Omental fat pad (tissue), 4 donors: ENCODE measurements at places on chromosomes 7 and 10.

DNA sequence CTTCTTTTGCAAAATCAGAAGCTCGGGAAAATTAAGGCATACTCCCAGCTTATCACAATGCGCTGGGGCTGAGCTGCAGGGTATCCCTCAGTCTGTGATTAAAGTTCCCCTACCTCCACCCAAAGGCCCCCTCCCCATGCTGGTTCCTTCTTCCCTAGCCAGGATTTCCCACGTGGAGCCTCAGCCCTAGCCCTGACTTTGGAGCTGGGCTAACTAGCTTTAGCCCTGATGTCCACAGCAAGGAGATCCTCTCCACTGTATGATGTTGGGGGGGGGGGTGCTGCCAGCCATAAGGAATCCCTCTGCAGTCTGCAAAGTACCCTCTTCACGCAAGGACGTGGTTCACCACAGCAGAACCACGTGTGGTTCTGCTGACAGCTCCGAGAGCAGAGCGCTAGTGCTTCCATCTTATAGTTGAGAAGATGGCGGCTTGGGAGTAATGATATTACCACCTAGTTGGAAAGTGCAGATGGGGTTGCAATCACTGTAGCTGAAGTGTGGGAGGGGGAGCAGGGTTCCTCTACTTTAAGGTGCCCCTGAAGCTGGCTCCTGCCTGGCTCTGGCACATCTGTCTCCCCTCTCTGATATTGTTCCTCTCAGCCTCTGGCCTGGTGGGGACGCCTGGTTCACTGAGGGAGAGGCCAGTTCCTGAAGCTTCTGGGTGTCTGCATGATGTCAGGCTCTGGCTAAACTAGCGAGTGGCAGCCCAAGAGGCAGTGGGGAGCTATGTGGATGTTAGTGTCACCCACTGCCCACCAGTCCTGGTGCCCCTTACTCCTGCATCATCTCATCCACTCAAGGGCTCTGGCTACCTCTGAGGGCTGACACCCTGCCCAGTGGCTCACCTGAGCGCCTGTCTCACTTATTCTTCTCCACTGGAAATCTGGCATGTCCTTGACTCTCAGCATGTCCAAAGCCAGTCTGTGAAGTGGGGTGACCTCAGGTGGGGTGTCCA is 270.7 kb downstream of the RPS24 start:
- DNase-seq, result no peak

GRCh38 chr10:76882796-76883195 is 754.8 kb downstream of the KCNMA1 start:
- DNase-seq, result no peak

- no peak for DNase-seq
Observed at GRCh38 chr7:150439967-150440366, 10.5 kb upstream of the GIMAP8 start.

DNA sequence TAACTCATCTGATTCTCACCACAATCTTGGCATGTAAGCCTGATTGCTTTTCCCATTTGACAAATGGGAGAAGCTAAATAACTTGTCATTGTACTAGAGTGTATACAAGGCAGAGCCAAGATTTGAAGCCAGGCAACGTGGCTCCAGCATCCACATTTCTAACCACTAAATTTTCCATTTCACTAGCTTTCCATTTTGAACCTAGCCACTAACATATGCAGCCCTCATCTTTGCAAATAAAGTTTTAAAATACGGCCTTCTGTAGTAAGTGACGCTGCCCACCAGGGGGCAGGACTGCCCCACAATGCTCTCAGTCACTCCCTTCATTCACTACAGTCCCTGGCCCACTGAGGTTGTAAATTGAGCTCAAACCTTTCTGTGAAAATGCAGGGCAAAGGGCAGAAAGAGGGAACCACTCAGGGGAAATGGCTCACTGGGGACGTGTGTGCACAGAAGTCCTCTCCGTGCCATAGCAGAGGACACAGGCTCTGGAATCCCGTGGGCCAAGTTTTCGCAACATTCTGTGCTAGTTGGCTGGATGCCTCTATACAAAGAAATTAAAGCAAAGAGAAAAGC is 315.7 kb downstream of the TNS3 start:
- no peak for DNase-seq
